ENCODE measurements at places on chromosomes 2 and 18.

GRCh38 chr18:75109319-75109691 lies 99.6 kb downstream of the PTGR3 start:
- no peak for DNase-seq

DNA sequence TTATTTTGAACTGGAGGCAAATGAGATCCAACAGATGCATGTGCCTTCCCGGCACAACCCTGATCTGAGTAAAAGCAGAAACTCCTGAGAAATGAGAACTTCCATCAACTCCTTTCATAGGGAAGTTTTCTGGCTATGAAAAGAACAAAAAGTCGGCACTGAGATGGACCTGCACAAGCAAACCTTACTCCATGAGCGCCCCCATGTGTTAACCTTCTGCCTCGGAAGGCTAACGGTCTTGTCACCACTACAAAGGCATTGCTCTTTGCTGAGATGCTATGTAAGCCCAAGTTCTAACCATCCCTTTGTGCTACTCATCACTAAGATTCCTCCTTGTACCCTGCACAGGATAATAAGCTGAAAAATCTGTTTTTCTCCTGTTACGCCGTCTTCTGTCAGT lies 57.3 kb upstream of the SULT1C3 start:
- DNase-seq: no peak

GRCh38 chr18:25517881-25518715 lies 166.1 kb upstream of the ZNF521 start:
- DNase-seq: no peak

DNA sequence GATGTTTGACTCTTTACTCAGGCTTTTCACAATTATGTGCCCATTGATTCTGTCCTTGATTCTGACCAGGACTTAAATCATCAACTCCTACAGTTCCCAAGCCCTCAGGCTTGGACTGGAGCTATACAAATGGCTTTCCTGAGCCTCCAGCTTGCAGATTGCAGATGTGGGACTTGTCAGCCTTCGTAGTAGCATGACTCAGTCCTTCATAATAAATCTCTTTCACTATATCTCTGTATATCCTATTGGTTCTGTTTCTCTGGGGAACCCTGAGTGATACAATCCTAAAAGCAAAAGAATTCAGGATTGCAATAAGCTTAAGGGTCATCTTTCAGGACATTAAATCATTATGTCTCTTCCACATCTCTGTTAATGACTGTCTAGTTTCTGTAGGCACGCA lies 356.6 kb downstream of the RIT2 start:
- DNase-seq: no peak

GRCh38 chr18:37156330-37156942 lies 327.5 kb downstream of the KIAA1328 start:
- no peak for DNase-seq

- no peak for DNase-seq
These were observed 2.8 kb downstream of the C1D start for GRCh38 chr2:68059784-68060525.

- DNase-seq: no peak
These were observed 81.1 kb upstream of the RFX8 start for GRCh38 chr2:101556033-101556459.
